Activated CD8-positive, alpha-beta T cell treated with anti-CD3 and anti-CD28 coated beads for 36 hours (primary cell): ENCODE measurements at places on chromosomes 2 and 18.

DNA sequence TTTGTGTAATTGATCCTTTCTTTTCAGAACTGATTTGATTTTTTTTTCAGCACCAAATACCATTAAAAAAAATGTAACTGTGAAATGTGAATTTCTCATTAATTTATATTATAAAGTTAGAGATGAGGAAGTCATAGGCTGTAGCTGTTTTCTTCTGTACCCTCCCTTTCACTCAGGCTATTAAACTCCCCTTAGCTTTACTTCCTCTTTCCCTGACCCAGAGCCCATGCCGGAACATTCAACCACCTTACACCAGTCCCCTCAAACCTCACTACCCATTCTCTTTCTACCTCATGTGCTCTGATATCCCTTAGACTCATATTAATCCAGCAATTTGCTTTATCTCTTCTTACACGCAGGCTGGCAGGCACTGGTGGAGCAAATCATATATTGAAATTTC lies 12.4 kb downstream of the GALNT5 start:
- no peak for DNase-seq

- DNase-seq = no peak
These were observed 255.6 kb downstream of the PTPRM start for GRCh38 chr18:7822435-7823331.

DNA sequence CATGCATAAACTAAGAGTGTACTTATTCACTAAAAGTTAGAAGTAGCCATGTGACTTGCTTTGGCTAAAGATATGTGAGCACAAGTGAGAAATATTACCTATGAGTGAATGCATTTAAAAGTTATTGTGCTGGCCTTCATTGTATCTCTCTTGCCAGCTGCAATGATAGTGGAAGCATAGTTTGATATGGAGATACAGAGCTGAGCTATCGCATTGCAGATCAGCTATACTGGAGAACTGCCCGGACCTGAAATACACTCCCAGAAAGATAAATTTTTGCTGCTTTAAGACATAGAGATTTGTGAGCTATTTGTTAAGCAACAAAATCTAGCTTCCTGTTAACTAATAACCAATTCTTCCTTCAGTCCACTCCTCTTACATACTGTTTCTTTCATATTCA lies 571.1 kb downstream of the CPS1 start:
- DNase-seq = no peak

GRCh38 chr2:229910832-229911412 lies 10.9 kb downstream of the TRIP12 start:
- DNase-seq = peak; percentile 33

- no peak for DNase-seq
These were observed 1603.8 kb upstream of the ZEB2 start for GRCh38 chr2:146123714-146124113.

- no peak for DNase-seq
These were observed 246.2 kb downstream of the XIRP2 start for GRCh38 chr2:167134381-167135072.

- no peak for DNase-seq
These were observed 313.5 kb upstream of the SLC39A10 start for GRCh38 chr2:195343540-195343939.

GRCh38 chr2:144183727-144184126 lies 336.2 kb downstream of the ZEB2 start:
- peak; percentile 92 for DNase-seq
